ENCODE measurements at places on chromosomes 12 and 14.

GRCh38 chr14:79118291-79118690 lies 948.1 kb downstream of the NRXN3 start:
- no peak for DNase-seq

DNA sequence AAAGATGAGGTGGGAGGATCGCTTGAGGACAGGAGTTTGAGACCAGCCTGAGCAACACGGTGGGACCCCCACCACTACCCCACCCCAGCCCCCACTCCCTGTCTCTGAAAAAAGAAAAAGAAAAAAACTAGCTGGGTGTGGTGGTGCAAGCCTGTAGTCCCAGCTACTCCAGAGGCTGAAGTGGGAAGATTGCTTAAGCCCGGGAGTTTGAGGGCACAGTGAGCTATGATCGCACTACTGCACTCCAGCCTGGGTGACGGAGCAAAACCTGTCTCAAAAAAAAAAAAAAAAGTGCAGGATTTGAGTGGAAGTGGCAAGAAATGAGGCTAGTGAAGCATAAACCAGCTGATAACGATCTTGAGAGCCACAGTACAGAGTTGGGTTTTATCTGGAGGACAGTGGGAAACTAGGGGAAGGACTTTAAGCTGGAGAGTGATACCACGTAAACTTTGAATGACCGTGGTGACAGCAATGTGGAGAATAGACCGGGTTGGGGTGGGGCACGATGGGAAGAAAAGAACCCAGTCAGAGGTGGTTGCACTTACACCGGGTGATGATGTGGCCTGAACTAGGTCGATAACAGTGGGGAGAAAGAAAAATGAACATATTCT lies 85.3 kb downstream of the TMEM260 start:
- no peak for DNase-seq

- DNase-seq = no peak
Measured at GRCh38 chr14:29721586-29721985, 206.1 kb downstream of the PRKD1 start.

GRCh38 chr14:89294060-89294459 lies 123.0 kb downstream of the FOXN3 start:
- DNase-seq = no peak

DNA sequence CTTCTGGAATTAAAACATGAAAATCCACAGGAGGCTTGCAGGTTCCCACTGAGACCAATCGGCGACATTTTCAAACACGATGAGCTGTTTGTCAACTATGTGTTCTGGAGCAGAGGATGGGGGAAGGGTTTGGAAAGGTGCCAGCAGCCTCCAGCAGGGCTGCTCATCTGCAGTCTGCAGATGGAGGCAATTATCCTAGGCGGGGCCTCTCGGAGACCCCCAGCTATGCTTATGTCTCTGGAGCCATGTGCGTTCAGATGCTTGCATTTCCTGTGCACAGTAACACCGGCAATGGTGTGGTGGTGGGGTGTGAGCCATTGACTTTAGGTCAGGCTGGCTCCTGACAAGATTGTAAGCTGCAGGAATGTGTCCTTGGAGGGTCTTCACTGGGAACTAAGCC lies 51.7 kb downstream of the RPH3A start:
- no peak for DNase-seq

DNA sequence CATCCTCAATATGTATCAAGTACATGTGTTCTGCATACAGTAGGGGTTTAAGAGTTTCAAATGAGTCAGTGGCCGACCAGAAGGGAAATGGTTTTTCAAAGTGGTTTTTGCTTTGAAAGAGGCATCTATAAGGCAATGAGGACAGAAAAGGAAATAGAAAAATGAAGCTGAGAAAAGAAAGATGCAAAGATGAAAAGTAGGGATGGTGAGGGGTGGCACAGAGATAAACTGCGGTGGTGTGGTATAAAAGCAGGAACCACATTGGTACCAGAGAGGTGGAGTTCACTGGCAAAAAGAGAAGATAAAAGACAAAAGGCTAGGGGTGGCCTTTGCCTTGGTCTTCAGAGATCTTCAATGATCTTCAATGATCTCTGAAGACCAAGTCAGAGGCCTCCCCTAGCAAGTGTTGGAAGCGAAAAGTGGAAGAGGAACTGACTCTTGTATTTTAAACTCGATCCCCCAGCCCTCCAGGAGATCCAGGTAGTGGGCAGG lies 144.0 kb upstream of the KRR1 start:
- no peak for DNase-seq

DNA sequence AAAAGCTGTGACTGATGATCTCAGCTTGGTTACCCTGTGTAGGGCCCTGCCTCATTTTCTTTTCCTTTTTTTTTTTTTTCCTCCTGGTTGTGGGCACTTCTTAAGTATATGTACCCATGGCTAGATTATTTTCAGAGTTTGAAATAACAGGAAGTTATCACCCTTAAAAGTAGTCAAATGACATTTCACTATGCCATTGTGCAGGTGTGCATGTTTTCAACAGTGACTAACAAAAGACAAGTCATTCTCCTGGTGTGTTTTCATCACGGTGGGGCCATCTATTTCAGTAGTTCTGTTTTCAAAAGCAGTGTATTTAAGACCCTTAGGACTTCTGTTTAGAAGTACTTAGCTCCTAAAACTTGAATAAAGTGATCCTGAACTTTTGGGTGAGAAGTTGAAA lies 15.0 kb downstream of the GABARAPL1 start:
- DNase-seq = no peak

DNA sequence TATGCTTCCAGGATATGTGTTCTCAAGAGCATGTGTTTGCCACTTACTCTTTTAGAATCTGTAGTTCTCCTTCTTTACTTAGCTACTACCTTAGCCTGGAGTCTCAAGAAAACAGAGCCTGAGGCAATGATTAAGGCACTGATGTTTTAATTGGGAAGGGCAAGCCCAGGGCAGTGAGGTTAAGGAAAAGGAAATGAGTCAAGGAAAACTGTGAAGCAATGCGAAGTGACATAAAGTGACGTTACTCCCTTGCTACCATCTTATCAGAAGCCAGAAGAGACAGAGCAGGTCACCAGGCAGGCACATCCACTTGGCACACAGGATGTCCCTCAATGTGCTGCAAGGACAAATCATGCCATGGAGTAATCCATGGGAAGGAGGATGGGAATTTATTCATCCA lies 11.3 kb upstream of the EML5 start:
- DNase-seq = no peak

- DNase-seq = no peak
Measured at GRCh38 chr12:94100211-94100627, 48.2 kb upstream of the PLXNC1 start.

- no peak for DNase-seq
Measured at GRCh38 chr14:105152794-105153241, 15.8 kb downstream of the JAG2 start.

DNA sequence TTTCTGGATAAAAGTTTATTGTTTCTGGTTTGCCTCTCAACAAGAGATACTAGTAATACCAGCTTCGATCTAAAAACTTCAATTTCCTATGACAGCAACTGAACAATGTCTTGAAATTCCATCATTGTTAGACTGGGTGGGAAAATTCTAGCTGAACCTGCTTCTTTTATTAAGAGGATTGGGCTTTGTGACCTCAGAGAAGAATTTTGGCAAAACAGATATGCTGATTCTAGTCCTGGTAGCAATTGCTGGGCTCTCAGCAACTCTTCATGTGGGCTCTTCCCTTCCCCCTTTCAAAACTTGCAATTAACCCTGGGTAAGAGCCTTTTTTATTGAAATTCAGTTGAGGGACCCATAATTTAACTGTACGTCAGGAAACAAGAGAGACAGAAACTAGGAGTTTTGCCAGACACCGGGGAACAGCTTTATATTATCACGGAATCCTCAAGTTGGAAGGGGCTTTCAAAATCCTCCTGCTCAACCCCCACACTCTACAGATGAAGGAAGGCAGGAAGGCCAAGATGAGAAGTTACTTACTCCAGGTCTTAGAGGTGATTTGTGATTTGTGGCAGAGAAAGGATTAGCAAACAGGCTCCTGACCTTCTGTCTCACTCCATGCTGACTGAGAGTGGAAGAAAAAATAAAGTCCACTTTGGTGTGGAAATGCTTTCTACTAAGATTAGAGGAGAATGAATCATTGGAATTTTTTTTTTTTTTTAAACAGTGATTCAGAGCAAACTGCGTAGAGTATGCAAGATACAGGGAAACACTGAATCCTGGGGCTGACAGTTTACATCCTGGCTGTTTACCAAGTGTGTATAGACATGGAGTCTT lies 239.0 kb upstream of the ATP2B1 start:
- no peak for DNase-seq

DNA sequence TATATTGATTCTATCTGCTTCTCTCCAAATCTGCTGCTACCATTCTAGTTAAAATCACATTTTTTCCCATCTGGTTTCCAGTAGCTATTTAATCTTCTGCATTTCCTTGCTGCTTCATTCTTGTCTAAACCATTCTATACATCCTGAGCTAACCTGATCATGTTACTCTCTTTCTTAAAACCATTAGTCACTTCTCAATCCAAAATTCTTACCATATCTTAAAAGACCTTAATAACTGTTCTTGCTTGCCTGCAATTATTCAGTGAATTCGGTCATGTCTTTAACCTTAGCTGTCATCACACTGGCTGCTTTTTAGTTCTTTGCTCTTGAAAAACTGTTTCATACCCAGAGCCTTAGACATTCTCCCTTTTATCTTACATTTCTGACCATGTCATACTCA lies 56.4 kb upstream of the PZP start:
- no peak for DNase-seq

DNA sequence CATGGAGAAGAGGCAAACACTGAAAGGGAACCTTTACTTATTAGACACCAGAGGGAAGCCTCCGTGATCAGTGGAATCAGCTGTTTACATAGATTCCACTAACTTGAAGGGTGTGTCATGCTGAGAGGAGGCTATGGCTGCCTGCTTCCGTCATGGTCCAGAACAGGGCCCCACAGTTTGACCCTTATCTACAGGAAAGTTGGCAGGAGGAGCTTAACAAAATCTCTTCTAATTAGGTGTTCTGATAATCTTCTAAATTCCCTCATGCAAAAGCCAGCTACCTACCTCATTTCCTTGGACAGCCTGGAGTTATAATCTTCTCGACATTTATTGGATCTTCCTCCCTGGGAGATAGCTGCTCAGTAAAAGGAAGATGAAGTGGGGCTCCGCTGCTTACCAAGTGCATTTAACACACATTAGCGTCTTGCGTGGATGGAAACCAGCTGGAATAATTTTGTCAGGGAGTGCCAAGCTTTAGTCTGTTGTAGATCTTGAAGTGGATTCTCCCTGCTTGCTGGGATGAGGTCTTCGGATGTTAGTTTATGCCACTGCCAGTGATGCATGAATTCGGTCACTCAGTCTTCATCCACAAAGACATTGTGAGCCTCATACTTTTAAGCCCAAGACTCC lies 171.0 kb downstream of the PAH start:
- no peak for DNase-seq

DNA sequence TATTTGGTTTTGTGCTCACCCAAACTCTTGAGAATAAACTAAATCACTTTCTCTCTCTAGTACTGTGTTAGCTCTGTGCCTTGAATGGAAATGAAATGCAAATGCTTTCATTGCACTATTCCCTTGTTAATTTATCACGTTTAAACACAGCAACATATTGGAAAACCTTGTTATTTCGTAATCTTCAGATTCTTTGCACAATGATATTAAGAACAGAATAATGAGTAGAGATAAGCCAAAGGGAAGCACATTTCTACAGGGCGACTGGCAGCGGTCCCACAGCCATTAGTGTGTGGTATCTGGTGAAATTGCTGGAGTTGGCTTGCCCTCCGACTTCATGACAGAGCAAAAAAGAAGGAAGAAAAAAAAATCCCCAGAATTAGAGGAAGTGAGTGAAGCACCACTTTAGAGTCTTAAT lies 166.1 kb upstream of the E2F7 start:
- no peak for DNase-seq

- DNase-seq = no peak
Measured at GRCh38 chr12:3667485-3667884, 85.4 kb downstream of the CRACR2A start.

GRCh38 chr14:24167469-24168114 lies 4.3 kb upstream of the REC8 start:
- no peak for DNase-seq
